ENCODE measurements at places on chromosomes 1 and 21. TPM values are rescaled to one million over a fixed set of nuclear protein-coding genes. Genes with fewer than 3 reads are reported as not detected.

DNA sequence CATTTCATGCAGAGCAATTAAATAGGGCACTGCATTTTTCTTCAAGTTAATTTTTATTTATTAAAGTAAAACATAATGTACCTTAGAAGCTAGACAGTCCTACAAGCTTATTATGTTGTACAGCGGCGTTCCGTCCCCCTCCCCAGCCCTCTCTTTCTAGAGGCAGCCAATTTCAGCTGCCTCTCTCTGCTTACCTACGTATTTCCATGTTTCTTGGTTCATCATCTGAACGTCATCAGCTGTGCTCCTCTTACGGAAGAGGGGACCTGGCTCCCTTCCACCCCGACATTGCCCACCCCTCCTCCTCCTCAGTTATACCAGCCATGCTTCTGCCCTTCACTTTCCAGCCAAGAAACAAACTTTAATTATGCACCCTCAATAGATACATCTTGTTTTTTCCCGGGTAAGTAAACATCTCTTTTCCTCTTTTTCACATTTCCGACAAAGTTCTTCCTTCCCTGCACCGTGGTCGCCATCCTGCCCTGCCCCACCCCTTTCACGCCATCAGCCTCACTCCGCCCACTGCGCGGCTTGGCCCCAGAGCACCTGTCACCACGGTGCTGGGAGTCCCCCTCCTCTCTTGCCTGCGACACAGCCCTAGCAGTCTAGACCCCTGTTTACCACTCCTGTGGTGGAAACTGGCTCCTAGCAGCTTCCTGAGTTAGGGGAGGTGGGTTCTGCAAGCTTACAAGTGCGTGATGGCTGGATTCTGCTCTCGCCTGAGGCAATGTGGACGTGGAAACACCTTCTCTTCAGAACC is 57.9 kb downstream of the SLC37A1 start:
- H3K27me3 ChIP-seq = no peaks in the 10 kb centered on the region
- H3K4me3 ChIP-seq = no peak overlapping the region
- H3K27ac ChIP-seq = no peak overlapping the region
- ATAC-seq = no peak
- H3K4me1 ChIP-seq = no peaks in the 10 kb centered on the region
- H3K36me3 ChIP-seq = peaks cover 66% of the 10 kb centered on the region

DNA sequence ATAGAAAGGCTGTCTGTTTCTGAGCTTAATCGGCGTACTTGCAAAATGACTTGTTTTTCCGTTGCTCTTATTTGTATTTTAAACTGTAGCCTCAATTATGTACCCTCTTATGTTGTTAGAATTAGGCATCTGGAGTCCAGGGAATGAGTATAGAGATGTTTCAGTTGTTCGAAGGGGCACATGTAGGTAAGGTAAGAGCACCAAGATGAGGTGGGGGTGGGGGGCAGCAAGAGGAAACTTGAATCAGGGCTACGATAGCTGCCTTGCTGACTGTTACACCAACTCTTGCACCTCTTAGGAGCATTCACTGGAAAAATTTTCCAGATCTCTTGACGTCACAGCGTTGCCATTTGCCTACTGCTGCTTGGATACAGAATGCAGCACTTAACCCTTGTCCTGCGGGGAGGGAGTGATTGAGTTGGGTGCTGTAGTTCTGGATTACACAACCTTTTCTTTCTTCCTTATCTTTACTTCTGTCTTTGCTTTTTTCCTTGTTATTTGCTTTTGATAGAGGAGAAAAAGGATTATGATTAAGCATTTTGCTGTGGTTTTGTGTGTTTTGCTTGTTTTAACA is 3.2 kb downstream of the ATP1B1 start:
- peak overlapping the region; percentile 88 for H3K4me3 ChIP-seq
- ATAC-seq = no peak
- H3K27ac ChIP-seq = peak overlapping the region; percentile 34
- H3K4me1 ChIP-seq = peaks cover 22% of the 10 kb centered on the region
- peaks cover 78% of the 10 kb centered on the region for H3K36me3 ChIP-seq
- peaks cover 8% of the 10 kb centered on the region for H3K27me3 ChIP-seq

GRCh38 chr21:45012662-45013259 is 61.6 kb upstream of the ADARB1 start:
- H3K27me3 ChIP-seq = peaks cover 42% of the 10 kb centered on the region
- H3K27ac ChIP-seq = no peak overlapping the region
- peaks cover 4% of the 10 kb centered on the region for H3K4me1 ChIP-seq
- no peak overlapping the region for H3K4me3 ChIP-seq

- H3K27ac ChIP-seq = peak overlapping the region; percentile 91
- H3K36me3 ChIP-seq = peaks cover 8% of the 10 kb centered on the region
- peak overlapping the region; percentile 77 for H3K4me3 ChIP-seq
- ATAC-seq = peak; percentile 89
- peaks cover 43% of the 10 kb centered on the region for H3K4me1 ChIP-seq
These were observed 165.3 kb downstream of the TOMM20 start for GRCh38 chr1:234963180-234963903.

- no peak overlapping the region for H3K4me3 ChIP-seq
- no peak for ATAC-seq
- H3K27me3 ChIP-seq = no peaks in the 10 kb centered on the region
- H3K27ac ChIP-seq = no peak overlapping the region
- H3K36me3 ChIP-seq = no peaks in the 10 kb centered on the region
- H3K4me1 ChIP-seq = no peaks in the 10 kb centered on the region
These were observed 26.6 kb downstream of the FAM78B start for GRCh38 chr1:166140251-166140650.

DNA sequence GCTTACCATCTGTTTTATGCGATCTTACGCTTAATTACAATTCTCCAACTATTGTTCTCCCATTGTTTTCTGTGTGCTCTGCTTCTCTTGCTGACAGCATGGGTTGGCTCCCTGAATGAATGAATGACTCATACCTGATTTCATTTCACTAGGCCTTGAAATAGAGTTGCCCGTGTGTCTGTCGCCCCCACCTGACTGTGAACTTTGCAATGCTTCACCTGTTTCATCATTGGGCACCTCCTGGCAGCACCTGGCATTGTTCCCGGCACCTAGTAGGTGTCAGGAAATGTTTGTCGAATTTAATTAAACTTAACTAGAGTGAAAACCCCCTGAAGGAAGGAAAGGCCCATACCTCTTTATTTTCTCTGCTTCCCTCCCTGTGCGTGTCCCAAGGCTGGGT is 120.5 kb upstream of the KLHDC7A start:
- H3K27me3 ChIP-seq = peaks cover 39% of the 10 kb centered on the region
- no peak overlapping the region for H3K4me3 ChIP-seq
- ATAC-seq = no peak
- H3K4me1 ChIP-seq = no peaks in the 10 kb centered on the region
- no peak overlapping the region for H3K27ac ChIP-seq

DNA sequence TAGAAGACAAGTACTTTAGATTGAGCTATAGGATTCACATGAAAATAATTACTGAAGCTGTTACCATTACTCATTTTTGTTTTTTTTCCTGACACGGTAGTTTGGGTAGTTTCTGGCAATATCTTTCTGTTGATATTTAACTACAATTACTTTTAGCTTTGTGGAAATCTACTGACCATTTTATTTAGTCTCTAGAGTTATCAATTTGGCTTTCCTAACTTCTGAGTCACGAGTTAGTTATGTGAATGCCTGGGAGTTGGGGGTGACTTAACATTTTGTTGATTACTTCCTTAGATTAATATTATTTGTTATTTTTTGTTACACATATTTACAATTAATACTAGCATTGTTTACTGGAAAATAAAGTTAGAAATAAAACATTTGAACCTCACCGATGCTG is 160.6 kb downstream of the HMCN1 start:
- no peaks in the 10 kb centered on the region for H3K4me1 ChIP-seq
- no peak overlapping the region for H3K4me3 ChIP-seq
- no peak overlapping the region for H3K27ac ChIP-seq
- H3K36me3 ChIP-seq = no peaks in the 10 kb centered on the region

- no peaks in the 10 kb centered on the region for H3K4me1 ChIP-seq
- no peak for ATAC-seq
- peaks cover 4% of the 10 kb centered on the region for H3K27me3 ChIP-seq
- peaks cover 81% of the 10 kb centered on the region for H3K36me3 ChIP-seq
- no peak overlapping the region for H3K4me3 ChIP-seq
These were observed 19.8 kb downstream of the MYOG start for GRCh38 chr1:203065986-203066385.

- H3K4me1 ChIP-seq = no peaks in the 10 kb centered on the region
- H3K36me3 ChIP-seq = no peaks in the 10 kb centered on the region
- peaks cover 19% of the 10 kb centered on the region for H3K27me3 ChIP-seq
- H3K4me3 ChIP-seq = no peak overlapping the region
- ATAC-seq = no peak
- no peak overlapping the region for H3K27ac ChIP-seq
These were observed 55.2 kb downstream of the SDC3 start for GRCh38 chr1:30853350-30853749.

DNA sequence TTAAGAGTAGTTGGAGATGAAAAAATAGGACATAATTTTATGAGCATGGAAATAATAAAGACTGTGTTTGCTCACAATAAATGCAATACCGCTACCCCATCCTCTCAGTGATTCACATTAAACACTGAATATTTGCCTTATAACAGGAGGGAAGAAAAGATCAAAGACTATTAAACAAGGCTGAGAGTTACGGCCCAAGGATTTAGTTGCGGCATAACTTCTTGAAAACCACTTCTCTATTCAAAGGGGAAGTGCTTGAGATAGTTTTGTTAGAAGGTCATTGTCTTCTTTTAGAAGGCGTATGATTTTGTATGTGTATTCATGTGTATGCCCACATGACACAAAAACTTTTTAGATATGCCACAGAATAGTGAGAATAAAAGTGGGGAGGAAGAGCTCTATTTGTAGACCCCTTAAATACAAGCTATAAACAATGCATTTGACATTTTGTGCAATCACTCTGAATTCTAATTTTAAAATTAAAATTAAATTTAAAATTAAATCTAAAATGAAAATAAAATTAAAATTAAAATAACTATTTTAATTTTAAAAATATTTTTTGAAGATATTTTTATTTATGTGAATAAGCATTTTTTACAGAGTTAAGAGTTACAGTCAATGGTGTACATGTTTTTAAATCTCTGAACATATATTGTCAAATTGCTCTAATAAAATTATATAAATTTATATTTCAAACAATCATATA is 986.6 kb upstream of the ADAMTS5 start:
- no peak overlapping the region for H3K27ac ChIP-seq
- no peaks in the 10 kb centered on the region for H3K27me3 ChIP-seq
- no peak for ATAC-seq
- H3K36me3 ChIP-seq = no peaks in the 10 kb centered on the region
- H3K4me1 ChIP-seq = no peaks in the 10 kb centered on the region

DNA sequence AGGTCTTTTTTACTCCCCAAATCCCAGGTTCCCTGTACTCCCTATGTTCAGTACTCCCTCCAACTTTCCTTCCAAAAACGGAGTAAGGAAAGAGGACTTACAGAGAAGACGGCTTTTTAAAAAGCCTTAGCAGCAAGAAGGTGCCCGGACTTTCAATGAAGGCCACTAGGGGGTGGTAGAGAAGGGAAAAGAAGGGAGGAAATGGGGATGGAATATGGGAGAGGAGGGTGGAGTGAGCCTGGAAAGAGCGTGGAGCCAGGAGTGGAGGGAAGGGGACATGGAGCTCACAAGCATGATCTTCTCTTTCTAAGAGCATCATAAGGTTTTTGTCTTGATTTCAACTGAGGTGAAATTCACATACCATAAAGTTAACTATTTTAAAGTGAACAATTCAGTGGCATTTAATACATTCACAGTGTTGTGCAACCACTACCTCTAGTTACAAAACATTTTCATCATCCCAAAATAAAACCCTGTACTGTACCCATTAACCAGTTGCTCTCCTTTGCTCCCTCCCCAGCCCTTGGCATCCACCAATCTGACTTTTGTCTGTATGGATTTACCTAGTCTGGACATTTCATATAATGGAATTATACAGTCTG is 129.9 kb downstream of the ZNF281 start:
- H3K27me3 ChIP-seq = peaks cover 9% of the 10 kb centered on the region
- H3K4me1 ChIP-seq = no peaks in the 10 kb centered on the region
- H3K4me3 ChIP-seq = no peak overlapping the region
- no peak for ATAC-seq
- H3K27ac ChIP-seq = no peak overlapping the region
- H3K36me3 ChIP-seq = no peaks in the 10 kb centered on the region

DNA sequence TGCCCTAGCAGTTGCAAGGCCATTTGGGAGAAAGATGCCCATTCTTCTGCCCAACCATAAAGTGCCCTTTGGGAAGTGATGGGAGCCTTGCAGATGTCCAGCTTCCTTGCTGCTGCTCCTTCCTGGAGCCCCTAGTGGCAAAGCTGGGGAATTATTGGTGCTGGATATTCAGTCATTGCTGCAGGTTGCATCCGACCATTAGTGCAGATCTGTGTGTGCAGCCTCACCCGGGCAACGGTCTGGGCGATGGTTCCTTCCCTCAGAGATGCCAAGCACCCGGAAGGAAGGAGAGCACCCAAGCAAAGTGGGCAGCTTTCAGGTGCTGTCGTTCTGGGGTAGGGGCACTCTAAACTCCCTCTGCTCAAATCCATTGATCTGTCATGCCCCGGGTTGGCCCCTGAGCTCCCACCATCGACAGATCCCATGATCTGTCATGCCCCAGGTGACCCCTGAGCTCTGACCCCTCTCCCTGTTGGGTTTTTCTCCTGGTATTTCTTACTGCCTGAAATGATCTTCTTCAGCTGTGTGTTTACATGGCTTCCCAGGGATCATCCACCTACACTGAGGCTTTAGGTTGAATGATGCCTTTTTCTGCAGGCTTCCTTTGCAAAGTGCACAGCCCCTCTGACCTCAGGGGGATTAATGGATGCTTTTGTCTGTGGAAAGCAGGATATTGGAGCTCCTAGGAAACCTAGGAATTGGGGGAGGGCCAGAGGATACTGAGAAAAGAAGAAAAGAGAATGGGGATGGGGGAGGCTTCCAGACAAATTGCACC is 467.5 kb downstream of the PTPRU start:
- no peak overlapping the region for H3K4me3 ChIP-seq
- H3K4me1 ChIP-seq = no peaks in the 10 kb centered on the region
- peaks cover 55% of the 10 kb centered on the region for H3K27me3 ChIP-seq
- H3K27ac ChIP-seq = no peak overlapping the region

- no peak for ATAC-seq
- H3K27ac ChIP-seq = no peak overlapping the region
- no peak overlapping the region for H3K4me3 ChIP-seq
- no peaks in the 10 kb centered on the region for H3K36me3 ChIP-seq
- no peaks in the 10 kb centered on the region for H3K4me1 ChIP-seq
- peaks cover 12% of the 10 kb centered on the region for H3K27me3 ChIP-seq
These were observed 261.3 kb downstream of the TNR start for GRCh38 chr1:175482071-175482451.

DNA sequence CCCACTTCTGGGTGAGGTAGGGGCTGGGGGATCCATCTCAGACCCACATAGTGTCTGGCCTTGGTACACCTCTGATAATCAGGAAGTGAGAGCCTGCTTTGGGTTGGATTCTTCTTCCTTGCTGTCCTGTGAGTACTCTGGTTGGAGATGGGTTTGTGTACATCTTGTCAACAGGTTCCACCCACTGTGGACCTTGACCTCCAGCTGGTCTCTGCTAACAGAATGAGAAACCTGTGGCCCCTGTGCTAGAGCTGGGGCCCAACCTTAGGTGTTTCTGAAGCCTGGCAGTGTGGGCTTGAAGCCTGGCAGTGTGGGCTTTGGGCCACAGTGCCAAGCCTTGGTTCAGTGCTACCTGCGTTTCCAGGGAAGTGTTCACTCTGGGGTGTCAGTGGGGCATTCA is 2.6 kb downstream of the ZBTB48 start:
- no peaks in the 10 kb centered on the region for H3K36me3 ChIP-seq
- no peak for ATAC-seq
- H3K27ac ChIP-seq = peak overlapping the region; percentile 95
- H3K4me1 ChIP-seq = peaks cover 14% of the 10 kb centered on the region

GRCh38 chr1:231206856-231207255 is 34.2 kb upstream of the GNPAT start:
- no peaks in the 10 kb centered on the region for H3K36me3 ChIP-seq
- no peak overlapping the region for H3K27ac ChIP-seq
- H3K27me3 ChIP-seq = no peaks in the 10 kb centered on the region

ITPKB gene
- 30.1 TPM for total RNA-seq

NR1I3 gene
- total RNA-seq = not detected

LRRC8C gene
- total RNA-seq = 27.7 TPM
